NCI-H1436 (cell line): ENCODE measurements at places on chromosomes 5 and 9.

- DNase-seq, result no peak
These were observed 388.3 kb downstream of the PLK2 start for GRCh38 chr5:58071566-58071965.

GRCh38 chr5:174418809-174419539 lies 305.4 kb upstream of the MSX2 start:
- no peak for DNase-seq

GRCh38 chr5:98365126-98365525 lies 408.3 kb upstream of the RGMB start:
- DNase-seq, result peak; percentile 26

DNA sequence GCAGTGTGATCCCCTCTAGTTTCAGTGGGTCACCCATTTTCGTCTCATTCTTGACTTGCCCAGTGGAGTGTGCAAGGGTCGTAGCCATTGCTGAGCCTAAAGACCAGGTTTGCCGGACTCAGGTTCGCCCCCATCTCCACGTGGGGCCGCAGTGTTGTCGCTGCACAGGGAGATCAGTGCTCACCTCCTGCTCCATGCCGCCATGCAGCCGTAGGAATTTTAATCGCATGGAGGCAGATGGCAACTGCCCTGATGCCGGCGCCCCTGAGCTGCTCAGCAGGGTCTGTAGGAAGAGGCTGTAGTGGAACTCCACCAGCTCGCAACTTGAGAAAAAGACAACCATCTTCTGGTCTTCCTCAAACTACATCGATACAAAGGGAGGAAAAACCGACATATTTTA lies 24.1 kb downstream of the DDX31 start:
- no peak for DNase-seq

DNA sequence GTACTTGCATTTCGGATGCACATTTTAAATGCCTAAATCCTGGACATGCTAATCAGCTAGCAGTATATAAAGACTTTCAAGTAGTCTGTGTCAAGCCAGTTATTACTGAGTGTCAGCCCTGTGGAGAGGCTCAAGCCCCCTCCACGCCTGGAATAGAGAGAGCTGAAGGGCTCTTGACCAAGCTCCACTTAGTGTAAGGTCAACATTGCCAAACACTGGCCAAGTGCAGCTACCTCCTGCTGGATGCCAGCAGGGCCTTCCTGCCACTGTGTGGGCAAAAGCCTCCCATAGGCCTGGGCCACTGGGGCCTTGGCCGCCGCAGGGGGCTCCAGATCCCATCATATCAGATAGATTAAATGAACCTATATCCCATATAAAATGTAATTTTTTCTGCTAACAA lies 239.4 kb upstream of the PANK3 start:
- no peak for DNase-seq

DNA sequence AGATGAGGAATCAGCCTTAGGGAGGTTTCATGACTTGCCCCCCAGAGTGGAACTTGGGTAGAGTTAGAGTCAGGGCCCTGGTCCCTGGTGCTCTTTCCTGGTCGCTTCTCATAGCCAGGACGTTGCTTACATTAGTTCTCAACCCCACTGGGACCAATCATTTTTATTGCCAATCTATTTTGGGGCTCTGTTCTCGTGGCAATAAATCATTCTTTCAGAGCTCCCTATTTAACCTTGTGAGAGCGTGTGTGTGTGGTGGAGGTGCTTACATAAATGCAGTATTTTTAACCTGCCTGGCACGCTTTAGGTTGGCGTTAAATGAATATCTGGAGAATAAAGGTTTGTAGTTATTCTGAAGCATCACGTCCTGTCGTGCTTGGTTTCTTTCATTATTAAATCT lies 4.1 kb downstream of the TRIO start:
- DNase-seq, result peak; percentile 69

DNA sequence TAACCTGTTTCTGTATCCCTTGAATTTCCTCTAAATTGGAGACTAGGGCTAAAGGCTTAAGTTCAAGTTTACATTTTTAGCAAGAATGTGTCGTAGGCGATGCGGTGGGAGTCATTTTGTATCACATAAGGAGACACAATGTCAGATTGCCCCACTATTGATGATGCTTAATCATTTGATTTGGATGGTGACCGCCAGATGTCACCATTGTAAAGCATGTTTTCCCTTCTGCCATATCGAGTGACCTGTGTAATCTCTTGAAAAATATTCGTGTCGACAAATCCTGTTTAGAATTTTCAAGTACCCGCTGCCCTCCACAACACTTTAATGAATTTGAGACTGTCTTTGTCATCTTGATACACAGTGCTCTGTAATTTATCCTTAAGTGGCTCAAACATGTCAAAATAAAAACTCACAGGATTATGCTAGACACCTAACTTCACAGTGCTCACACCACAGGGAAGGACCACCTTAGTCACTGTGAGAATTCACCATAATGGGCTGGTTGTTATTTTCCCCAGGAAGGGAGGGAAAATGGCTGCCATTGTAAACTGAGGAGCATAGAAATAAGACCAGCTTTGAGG lies 34.5 kb upstream of the SLC46A2 start:
- peak; percentile 8 for DNase-seq

DNA sequence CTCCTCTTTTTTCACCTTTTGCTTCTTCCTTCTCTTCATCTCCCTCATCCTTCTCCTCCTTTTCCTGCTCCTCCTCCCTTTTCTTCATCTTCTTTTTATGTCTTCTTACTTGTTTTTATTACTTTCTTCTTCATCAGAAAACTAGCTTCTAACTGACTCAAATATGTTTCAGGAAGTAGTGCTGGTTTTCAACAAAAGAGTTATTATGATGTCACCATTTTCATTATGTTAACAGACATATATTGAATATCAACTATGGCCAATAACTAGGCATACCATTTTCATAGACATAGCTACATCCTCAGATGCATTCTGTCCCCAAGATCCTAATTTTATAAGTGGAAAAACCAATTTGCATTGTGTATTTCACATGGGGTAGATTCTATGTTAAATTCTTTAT lies 252.9 kb upstream of the PAPPA start:
- DNase-seq, result no peak

DNA sequence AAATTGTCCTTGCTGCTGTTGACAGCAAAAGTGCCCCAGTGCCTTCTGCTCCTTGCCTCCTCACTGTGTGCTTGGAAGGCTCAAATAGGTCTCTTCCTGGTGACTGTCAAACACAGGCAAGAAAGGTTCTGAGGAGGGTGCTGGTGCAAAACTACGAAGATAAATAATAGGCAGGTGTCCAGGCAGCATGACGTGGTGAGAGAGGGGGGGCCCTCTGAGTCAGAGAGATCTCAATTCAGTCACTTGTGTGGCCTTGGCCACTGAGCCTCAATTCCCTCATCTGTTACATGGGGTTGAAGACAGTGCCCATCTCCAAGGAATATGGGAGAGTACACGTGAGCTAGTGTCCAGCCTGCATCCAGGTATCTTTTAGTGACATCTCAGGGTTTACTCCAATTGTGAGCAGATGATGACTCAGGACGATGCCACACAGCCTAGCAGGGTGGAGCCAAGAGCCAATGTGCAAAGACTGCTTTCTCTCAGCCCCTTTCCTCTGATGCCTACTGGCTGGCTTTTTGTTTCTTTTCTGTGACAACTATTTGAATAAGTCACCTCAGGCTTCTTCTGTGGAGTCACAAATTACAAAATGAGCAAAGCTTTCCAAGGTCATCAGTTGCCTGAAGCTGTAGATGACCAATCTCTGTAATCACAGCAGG lies 29.7 kb upstream of the SMIM32 start:
- DNase-seq, result no peak
